Stimulated activated CD4-positive, alpha-beta T cell treated with anti-CD3 and anti-CD28 coated beads, Interleukin-4, amount 100 ng/mL, for 4 hours (primary cell): ENCODE measurements at places on chromosomes 1 and 21.

GRCh38 chr1:99481391-99481996, 164.4 kb upstream of the PALMD start:
- DNase-seq = no peak

DNA sequence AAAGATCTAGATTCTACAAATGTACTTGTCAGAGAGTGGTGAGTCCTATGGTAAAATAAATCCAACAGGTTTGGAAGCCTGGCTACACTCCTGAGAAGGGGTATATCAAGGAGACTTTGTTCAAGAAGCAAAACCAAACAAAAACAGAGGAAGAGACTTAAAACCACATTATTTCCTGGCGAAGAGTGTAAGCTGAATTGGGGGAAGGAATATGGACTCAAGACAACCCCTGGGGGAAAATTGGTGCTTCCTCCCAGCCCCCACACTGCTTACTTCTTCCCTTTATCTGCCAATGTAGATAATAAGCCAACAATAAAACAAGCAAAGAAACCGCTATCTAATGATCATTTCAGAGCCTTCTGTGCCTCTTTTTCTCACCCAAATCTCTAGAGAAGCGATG, 48.4 kb upstream of the ZBTB18 start:
- DNase-seq = no peak

DNA sequence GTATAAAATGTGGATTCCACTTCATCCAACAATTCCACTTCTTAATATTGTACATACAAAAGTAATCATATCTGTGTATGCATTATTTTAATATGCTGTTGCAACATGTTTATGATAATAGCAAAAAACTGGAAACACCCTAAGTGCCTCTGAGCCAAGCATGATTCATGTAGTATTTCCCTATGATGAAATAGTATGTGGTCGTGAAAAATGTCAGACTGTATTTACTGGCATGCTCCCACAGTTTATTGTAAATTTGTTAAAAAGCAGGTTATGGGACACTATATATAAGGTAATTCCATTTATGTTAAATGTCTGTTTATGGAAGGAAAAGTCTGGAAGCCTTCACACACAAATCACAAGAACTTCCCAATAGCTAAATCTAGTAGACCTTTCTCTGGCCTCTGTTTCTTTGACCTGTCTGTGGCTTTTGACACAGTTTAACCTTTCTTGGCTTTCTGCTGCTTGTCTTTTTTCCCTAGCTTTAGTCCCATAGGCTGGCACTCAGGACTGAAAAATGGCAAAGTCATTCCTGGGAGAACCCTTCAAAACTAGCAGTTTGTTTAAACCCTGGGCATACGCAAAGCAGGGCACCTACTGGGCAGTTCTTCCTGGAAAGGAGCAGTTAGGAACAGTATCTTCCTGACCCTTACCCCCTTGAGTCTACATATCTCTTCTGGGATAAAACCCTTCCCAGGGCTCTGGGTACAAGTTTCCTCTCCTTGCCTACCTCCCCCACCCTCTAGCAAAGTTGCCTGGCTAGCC, 65.4 kb upstream of the ARTN start:
- no peak for DNase-seq

- no peak for DNase-seq
These were observed 771 bp downstream of the PACC1 start for GRCh38 chr1:212413902-212414327.

DNA sequence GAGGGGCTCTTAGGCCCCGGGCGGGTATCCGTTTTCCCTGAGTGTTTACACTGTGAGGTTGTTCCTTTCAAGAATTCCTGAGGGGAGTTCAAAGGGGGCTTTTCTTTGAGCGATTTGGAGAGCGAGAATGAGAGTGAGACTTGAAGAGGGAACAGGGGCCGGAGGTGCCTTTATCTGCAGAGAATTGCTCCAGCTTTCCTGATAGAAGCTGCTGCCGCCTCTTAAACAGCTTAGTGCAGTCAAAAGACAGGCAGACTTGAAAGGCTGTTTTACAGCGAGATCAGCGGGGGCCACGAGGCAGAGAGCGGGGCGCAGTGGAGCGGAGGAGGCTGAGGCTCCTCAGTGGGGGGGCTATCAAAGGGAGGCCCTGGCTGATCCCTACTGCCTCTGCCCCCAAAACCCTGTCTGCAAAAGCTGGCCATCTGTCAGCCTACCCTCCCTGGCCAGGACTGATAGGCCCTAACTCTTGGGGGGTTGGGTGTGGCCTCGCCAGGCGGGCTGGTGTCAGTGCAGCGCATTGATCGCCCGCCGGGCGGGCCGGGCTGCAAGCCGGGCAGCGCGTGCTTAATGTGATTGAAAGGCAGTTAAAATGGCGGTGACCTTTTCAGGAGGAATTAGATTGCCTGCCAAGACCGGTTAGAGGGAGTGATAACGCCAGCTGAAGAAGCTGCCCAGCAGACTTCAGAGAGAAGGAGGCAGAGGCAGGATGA, 36.4 kb downstream of the TMEM53 start:
- no peak for DNase-seq

- DNase-seq = no peak
These were observed 17.6 kb downstream of the RNU5D-1 start for GRCh38 chr1:44713321-44713781.

- DNase-seq = no peak
These were observed 79.5 kb downstream of the GRIK1 start for GRCh38 chr21:29860346-29860745.

DNA sequence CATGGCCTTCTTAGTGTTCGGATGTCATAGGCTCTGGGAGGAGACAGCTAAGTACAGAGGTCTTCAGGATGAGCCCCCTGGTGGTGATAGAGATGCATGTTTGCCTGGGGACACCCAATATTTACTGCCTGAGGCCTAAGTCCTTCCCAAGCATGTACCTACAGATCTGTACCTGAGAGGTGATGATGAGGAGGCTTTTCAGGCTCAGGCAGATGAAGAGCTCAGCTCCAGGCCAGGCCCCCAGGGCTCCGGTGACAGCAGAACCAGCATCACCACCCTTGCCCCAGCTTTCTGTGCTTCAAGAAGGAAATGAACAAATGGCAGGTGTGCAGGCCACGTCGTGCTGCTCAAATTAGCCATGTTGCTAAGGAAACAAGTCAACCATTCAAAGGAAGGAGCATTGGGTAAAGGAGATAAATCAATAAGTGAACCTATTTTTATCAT, 21.1 kb downstream of the CACNA1E start:
- no peak for DNase-seq

- no peak for DNase-seq
These were observed 220.3 kb downstream of the URB2 start for GRCh38 chr1:229846351-229846750.
